ENCODE measurements at places on chromosomes 6 and 20.

GRCh38 chr6:85641522-85641896 lies 1.2 kb downstream of the SYNCRIP start:
- no peak for DNase-seq

DNA sequence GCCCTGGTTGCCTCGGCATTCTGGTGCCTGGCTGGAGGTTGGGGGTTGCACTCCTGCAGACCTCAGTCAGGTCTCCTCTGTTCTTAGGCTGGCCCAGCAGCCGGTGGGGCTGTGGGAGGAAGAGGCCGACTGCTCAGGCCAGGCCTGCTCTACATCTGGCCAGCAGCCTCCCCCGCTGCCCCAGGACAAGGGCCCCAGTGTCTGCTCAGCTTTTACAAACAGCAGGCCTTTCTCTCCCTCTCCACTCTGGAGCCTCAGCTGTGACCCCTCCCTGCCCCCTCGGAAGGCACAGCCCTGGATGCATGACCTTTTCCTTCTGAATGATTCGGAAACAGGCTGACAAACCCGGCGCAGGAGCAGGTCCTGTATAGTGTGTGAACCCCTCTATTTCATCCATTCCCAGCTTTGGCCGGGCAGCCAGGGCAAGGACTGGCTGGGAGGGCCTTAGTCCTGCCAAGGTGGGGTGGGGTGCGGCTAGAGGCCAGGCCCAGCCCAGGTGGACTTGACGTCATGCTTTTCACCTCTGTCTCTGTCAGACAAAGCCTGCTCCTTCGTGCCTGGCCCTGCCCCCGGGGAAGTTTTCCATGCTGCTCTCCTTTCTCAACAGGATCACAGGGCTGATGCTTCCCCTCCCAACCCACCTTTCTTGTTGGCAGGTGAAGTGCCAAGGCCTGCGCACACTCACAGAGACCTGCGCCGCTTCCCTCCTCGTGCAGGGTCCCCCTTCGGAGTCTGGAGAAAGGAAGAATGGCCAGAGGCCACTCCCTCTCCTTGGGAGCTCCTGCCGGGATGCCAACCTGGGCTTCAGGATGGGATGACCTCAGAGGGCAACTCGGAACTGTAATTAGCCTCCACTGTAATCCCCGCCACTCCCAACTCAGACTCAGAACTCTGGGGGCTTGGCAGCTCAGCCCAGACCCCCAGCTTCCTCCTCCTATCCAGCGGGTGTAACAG lies 10.1 kb upstream of the ITPR3 start:
- no peak for DNase-seq

GRCh38 chr6:2477250-2477649 lies 231.8 kb upstream of the GMDS start:
- no peak for DNase-seq

- no peak for DNase-seq
Observed at GRCh38 chr6:70633870-70634269, 33.8 kb upstream of the SMAP1 start.

DNA sequence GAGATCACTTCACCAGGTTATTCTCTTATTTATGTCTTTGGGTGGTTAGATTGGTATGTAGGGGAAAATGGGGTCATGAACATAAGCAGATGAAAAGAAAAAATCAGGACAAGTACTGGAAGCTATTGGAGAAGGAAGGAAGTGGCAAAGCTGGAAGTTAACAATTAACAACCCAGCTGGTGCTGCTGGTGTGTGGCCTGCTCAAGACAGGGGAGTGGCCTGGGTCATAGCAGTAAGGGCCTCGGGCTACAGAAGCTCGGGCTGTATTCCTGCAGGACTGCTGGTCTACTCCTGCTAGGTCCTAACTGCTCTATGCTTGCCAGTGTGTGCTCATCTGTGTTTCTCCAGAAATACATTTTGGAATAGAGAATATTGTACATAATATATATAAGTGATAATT lies 19.6 kb downstream of the MYLIP start:
- no peak for DNase-seq

All from D341Med (cell line).